ENCODE measurements at places on chromosomes 16 and 17.

GRCh38 chr17:67245694-67246402, 852 bp upstream of the HELZ start:
- DNase-seq = no peak

DNA sequence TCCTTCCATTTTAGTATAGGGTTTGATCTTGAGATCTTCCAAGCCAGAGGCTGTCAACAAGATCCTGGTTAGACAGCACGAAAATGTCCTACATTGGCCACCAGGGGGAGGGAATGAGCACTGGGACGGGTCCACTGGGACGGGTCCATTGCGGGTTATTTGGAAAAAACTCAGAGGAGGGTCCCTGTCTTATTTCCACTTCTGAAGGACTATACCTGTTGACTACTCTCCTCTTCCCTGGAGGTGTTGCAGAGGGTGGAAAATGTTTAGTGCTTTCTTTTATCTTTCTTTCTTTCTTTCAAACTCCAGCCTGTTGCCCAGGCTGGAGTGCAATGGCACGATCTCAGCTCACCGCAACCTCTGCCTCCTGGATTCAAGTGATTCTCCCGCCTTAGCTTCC, 2.5 kb downstream of the TTLL6 start:
- DNase-seq = peak; percentile 59

DNA sequence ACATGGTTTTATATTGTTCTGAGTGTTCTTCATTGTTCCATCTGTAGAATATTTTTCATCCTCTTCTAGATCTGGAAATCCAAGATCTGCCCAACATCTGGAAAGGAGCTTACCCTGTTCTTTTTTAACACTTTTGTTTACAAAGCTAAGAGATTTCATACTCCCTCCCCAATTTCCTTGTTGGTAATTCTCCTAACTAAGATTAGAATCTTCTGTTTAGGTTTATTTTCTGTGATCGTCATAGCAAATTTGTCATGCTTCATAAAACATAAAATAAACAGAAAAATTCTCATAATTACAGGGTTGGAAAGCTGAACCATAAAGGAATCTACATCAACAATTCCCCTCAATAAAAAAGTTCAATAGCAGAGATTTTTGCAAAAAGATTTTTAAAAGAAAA, 580.3 kb upstream of the CA10 start:
- no peak for DNase-seq

- DNase-seq = peak; percentile 16
Observed at GRCh38 chr17:32970281-32970680, 21.4 kb upstream of the SPACA3 start.

DNA sequence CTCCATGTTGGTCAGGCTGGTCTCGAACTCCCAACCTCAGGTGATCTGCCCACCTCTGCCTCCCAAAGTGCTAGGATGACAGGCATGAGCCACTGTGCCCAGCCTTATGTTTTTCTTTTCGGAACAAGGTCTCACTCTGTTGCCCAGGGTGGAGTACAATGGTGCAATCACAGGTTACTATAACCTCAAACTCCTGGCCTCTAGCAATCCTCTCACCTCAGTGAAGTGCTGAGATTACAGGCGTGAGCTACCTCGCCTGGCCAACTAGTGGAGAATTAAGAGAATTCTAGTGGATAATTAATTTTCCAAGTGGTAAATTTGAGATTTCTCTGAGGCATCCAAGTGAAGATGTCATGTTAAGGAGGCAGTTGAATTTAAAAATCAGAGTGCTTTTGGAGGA, 2.9 kb upstream of the FBXO47 start:
- DNase-seq = no peak

DNA sequence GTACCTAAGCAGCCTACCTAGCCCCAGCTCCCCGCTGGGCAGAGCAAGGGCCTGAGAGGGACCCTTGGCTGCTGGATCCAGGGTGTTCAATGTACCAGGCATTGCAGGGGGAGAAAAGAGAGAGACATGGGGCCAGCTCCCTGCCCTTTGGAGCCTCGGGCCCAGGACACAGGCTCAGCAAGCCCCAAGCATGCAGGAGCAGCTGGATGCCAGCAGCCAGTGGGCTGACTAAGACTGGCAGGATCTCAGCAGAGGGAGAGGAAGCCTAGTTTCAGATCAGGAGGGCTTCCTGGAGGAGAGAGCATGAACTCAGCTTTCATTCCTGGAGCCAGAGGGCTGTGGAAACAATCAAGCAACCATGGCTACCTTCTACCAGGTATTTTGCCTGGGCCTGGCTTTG, 82.0 kb upstream of the NKD1 start:
- DNase-seq = no peak

DNA sequence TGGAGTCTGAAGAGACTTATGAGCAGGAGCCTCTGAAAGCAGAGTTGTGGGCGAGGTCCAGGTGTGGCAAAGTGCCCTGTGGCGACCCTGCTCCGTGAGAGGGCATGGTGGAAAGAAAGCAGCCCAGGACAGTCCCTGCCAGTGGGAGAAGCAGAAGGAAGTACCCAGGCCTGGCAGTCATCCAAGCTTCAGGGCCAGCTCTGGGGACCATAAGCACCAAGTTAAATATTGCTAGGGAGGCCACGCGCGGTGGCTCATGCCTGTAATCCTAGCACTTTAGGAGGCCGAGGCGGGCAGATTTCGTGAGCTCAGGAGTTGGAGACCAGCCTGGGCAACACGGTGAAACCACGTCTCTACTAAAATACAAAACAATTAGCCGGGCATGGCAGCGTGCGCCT, 4.9 kb upstream of the ASGR1 start:
- no peak for DNase-seq

DNA sequence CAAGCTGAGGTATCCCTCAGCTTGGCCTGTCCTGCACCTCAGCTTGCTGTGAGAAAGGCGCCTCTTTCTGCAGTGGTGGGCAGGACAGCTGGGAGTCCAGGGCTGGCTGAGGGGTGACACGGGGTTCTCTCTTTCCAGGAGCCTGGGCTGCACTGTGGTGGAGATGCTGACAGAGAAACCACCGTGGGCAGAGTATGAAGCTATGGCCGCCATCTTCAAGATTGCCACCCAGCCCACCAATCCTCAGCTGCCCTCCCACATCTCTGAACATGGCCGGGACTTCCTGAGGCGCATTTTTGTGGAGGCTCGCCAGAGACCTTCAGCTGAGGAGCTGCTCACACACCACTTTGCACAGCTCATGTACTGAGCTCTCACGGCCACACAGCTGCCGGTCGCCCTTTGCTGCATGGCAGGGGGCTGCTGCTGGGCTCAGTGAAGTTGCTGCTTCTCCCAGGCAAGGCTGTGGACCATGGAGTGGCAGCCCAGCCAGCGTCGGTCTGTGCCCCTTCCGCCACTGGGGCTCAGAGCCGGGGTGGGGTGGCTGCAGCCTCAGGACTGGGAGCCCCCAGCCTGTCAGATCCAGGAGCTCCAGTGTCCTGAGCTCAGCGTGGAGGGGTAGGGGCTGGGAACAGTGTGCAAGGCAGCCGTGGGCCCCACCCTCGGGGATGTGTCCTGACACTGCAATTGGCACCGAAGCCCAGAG, 6.4 kb downstream of the LIMD2 start:
- DNase-seq = no peak

- peak; percentile 42 for DNase-seq
Observed at GRCh38 chr16:4314532-4315185, 1.2 kb upstream of the GLIS2 start.

GRCh38 chr17:43020789-43021740, 1.1 kb downstream of the VAT1 start:
- DNase-seq = peak; percentile 76

GRCh38 chr17:82879241-82879640, 39.4 kb upstream of the ZNF750 start:
- DNase-seq = no peak

- DNase-seq = peak; percentile 2
Observed at GRCh38 chr17:80060644-80061043, 24.2 kb downstream of the CCDC40 start.

DNA sequence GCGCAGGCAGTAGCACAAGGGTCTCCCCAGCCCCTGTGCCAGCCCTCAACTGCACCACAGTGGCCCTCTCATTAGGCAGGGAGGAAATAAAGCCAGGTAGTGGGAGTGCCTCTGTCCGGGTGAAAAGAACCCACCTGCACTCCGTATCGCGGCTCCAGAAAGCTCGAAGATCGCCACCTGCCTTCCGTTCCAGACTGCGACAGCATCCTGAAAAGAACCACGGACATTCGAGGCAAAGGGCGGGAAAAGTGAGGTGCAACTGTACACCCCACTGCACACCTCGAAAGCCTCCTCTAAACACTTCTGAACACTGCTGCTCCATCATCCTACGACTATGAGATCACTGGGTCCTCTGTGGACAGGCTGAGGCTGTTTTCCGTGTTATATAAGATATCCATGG, 28.7 kb downstream of the IFT140 start:
- no peak for DNase-seq

DNA sequence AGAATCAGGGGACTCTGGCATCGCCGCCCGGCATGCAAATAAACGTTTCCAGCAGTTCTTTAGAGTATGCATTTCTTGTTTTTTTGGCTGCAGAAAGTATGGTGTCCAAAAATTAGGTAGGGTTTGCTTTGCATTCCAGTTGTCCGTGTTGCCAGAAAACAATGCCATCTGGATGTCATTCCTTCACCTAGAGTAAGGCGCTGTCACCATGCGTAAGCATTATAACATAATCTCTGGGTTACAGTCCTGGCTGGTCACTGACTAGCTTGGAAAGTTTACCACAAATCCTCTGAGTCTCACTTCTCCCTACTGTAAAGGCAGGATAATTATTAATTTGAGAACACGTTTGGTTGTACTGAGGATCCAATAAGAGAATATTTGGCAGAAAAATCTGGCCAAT, 457.7 kb downstream of the XYLT1 start:
- no peak for DNase-seq

DNA sequence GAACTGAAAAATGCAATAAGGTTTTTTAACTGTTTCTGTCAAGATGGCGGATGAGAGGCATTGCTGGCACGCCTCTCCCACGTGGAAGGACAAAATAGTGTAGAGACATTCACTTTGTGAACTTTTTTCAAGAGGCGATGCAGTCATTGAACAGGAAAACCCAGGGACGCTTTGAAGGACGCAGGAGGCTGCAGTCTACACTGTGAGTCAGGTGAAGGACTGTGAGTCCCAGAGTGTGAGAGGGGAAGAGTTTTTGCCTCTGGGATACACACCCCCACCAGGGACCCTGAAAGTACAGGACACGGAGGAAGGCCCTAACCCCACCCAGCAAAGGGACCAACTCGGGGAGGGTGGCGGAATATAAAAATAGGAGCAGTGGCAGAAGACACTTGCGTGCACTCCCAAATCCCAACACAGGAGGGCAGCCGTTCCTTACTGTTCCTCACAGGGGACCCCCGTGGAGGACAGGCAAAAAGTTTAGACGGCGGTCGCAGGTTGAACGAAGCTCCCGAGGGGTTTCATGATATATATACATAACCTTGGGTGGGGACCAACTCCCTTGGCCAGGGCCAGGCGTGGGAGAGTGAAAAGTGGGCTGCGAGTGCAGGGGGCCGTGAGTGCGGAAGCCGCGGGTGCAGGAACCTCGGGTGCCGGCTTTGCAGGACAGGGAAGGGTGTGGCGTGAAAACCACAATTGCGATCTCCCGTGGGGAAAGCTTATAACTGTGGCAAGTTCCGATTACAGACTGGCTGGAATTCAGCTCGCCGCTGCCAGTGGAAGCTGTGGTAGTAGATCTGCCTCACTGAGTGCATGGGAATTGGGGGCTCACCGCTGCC, 82.0 kb upstream of the ALOX12 start:
- DNase-seq = peak; percentile 66

GRCh38 chr16:78869492-78869891, 731.0 kb downstream of the MAF start:
- no peak for DNase-seq

DNA sequence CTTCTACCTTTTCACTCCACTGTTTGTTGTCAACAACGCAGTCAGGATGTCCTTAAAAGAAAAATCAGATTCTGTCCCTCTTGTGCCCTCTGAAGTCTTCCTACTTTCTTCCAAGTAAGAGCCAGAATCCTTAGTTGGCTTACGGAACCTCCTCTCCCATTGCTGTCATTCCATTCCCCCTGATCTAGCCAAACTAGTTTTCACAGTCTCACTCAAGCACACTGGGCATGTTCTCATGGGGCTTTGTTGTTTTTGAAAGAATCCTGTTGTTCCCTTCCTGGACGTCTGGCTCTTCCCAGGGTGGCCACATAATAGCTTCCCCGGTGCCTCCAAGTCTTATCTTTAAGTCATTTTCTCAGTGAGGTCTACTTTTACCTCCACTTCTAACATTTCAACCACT, 158.6 kb upstream of the ELAC2 start:
- no peak for DNase-seq

DNA sequence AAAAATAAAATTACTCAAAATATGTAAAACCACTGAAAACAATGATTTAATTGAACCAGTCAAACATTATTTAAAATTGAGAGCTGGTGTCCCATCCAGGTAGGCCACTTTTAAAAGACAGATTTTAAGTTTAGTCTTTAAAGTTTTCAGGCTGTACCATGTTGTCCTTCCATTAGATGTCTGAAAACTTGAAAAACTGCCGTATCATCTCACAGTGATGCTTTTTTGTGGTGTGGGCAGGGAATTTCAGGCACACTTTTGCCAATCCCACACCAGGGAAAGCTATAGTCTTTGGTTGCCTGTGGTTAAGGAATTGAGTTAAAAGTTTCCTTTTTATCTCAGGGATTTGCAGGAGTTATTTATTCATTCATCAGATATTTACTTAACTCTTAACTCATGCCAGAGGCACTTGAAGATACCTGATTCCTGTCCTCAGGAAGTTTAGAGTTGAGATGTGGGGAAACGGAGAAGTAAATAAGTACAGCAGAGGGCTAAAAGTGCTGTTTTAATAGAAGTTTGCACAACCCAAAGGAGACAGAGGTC, 3.2 kb downstream of the SNTB2 start:
- DNase-seq = peak; percentile 13

- DNase-seq = no peak
Observed at GRCh38 chr17:69962436-69962995, 112.5 kb upstream of the KCNJ16 start.

DNA sequence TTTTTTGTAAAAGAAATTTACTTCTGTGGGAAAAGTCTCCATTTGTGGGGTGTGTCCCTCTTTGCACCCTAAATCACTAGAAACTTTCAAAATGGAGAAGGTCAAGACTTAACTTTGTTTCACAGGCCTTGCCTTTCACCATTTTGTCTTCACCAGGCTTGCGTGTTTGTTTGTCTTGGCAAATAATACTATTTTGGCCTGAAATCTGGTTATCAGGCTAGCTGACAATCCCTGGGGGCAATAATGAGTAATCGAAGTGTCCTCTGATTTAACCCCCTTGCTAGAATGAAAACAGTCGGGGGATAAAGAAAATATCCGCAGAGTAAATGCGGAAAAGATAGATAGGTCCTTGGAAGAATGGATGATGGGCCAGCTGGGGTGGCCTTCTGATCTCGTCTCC, 34.5 kb downstream of the SLC39A11 start:
- peak; percentile 35 for DNase-seq

All from EH (cell line).